ENCODE measurements at places on chromosomes 12 and 14.

DNA sequence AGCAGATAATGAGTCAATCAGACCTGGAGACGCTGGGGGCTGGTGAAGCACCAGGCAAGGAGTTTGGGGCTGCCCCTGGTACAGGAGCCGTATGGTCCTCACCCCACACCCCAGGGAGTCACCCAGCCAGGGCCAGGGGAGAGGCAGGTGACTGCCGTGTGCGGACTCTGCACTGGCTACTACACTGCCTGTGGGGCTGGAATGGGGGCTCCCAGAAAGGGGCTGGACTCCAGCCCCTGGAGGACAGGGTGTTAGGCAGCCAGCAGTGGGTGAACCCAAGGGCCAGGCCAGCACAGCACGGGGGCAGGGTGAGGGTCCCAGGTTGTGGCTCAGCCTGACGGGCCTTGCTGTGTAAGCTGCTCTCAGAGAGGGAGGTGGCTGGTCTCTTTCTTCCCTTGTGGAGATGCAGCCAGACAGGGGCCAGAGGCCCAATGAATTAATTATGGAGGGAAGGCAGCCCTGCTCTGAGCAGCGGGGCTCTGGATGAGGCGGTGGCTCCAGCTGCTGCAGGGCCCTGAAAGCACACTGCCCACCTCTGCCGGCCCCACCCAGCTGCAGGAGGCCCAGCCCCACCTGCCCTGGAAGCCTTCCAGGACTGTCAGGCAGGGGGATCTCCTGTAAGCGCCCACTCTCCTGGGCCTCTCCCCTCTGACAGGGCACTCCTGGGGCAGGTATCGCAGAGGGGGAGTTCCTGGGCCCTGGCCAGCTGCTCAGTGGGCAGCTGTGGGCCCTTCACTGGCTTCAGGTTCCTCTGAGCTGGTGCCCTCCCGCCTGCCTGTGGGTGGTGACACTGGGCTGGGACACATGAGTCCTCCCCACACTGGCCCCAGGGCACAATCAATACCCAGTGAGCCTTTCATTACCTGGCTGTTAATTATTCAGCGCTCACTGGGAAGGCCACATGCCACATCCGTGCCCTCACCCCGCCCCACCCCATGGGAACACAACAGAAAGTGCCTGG is 142.5 kb upstream of the C14orf180 start:
- DNase-seq, result no peak

DNA sequence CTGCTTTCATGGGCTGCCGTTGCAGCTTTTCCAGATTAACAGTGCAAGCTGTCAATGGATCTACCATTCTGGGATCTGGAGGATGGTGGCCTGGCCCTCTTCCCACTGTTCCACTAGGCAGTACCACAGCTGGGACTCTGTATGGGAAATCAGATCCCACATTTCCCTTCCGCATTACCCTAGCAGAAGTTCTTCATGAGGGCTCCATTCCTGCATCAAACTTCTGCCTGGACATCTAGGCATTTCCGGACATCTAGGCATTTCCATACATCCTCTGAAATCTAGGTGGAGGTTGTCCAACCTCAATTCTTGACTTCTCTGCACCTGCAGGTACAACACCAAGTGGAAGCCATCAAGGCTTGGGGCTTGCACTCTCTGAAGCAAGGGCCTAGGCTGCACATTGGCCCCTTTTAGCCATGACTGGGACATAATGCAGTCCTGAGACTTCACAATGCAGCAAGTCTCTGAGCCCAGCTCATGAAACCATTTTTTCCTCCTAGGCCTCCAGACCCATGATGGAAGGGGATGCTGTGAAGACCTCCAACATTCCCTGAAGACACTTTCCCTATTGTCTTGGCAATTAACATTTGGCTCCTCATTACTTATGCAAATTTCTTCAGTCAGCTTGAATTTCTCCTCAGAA is 863.3 kb downstream of the C12orf50 start:
- DNase-seq, result no peak

- no peak for DNase-seq
These were observed 119.2 kb downstream of the SLC2A13 start for GRCh38 chr12:39986674-39987073.

- DNase-seq, result peak; percentile 7
These were observed 53.8 kb upstream of the CCDC175 start for GRCh38 chr14:59630288-59630963.

- DNase-seq, result no peak
These were observed 54.2 kb downstream of the TGFB3 start for GRCh38 chr14:75927564-75928087.

GRCh38 chr12:132658149-132658894 is 28.8 kb downstream of the POLE start:
- DNase-seq, result no peak

DNA sequence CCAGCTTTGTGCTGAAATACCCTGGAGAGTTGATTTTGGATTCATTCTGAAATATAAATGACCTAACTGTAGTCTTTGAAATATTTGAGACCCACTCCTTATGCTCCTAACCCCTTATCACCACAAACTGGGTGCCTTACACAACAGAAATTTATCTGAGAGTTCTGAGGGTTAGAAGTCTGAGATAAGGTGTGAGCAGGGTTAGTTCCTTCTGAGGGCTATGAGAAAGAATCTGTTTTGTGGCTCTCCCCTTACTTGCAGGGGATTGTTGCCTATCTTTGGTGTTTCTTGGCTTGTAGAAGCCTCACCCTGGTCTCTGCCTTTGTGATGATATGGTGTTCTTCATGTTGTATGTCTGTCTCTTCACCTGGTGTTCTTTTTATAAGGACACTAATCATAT is 91.7 kb downstream of the DERA start:
- no peak for DNase-seq

DNA sequence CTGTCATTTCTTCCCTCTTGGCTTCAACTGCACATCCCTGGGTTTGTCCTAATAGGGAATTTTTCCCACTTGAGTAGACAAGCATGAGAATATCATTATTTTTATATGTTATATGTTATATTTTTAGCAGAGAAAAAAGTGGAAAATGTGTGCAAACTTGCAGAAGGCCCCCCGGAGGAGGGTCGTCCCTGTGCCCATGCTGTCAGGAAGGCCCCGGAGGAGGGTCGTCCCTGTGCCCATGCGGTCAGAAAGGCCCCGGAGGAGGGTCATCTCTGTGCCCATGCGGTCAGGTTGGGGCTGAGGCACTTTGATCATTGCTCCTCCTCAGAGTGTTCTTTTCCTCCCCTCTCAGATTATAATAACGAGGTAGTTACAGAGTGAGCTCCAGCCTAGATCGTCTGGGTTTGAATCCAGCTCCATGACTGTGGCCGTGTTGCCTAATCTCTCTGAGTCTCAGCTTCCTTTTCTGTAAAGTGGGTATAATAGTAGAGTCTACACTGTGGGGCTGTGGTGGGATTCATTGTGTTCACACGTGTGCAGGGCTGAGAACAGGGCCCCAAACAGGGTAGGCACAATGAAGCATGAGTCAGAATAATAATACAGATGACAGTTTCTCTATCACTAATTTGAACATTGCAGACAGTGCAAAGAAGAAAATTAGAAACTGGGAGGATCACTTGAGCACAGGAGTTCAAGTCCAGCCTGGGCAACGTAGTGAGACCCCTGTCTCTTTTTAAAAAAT is 33.4 kb downstream of the ELK3 start:
- DNase-seq, result no peak

DNA sequence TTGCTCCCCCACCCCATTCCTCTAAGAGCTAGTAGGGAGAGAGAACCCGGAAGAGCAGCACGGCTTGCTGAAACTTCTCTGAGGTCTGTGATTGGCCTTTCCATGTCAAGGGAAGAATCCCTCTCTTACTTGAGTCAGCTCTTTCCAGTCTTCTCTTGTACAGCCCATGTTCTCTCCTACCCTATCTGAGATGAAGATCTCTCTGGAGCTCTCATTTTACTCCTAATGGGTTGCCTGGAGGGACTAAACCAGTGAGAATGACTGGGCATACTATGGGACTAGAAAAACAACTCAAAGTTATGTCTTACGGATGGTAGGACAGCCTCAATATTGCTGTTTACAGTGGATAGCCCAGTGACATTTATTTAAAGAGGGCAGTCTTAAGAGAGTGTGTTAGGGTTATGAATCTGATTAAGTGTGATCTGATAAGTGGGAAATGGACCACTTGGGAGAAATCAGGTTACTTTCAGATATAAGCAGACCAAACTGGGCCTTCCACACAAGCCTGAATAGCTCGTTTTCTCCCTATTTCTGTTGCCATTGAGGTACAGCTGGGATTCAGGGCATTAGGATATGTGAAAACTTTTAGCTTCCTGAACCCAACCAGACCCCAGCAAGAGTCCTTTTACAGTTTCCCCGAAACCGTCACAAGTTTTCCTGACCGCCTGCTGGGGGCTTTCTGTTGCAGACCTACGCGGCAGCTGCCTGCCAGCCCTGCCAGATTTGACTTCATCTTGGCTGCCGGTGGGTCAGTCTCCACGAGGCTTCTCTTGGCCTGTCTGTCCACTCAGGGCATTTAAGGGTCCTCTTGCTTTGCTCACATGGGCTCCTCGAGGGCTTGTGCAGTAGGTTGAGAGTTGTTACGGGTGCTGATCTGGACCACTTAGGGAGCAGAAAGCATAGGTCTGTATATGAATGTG is 16.9 kb downstream of the ETV6 start:
- DNase-seq, result no peak

DNA sequence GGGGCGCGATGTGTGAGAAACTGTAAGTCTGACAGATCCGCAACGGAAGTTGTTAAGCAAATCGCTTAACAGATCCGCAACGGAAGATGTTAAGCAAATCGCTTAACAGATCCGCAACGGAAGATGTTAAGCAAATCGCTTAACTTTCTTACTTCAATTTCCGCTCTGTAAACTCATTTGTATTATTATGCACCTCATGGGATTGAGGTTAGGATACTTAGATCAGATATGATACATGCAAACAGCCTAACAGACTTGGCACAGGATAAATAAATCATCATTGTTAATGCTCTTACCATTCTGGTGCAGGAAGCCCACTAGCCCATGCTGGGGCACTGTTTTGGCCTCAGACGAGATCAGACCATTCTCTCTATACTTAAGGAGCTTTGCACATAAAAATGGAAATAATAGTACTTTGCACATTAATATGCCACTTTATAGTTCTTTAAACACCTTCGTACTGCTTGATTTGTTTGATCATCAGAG is 399 bp downstream of the NCAPD2 start:
- DNase-seq, result peak; percentile 17

DNA sequence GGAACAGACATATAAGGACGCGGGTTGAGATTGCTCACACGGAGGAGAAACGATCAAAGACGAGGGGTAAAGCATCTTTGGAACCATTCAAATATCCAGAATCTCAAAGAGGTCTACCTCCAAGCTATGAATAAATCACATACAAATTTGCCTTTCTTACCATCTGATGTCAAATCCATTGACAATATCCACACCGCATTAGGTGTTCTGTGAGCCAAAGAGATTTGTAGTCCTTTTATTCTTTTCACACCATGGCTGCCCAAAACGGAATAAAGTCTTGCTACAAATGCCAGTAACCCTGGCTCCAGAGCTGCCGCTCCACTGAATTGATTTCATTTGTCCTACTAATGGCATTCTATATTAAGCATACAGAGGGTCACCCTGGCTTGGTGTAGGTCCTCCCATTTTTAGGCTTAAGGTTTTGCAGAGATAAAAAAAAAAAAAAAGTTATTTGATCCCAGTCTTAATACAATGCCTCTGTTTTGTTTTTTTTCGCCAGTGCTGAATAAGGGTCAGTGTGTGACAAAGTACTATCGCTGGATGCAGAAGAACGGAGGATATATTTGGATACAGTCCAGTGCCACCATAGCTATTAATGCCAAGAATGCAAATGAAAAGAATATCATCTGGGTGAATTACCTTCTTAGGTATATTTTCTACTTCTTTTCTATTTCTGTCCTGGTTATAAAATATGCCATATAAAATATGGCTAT is 157.3 kb downstream of the EGLN3 start:
- DNase-seq, result no peak

DNA sequence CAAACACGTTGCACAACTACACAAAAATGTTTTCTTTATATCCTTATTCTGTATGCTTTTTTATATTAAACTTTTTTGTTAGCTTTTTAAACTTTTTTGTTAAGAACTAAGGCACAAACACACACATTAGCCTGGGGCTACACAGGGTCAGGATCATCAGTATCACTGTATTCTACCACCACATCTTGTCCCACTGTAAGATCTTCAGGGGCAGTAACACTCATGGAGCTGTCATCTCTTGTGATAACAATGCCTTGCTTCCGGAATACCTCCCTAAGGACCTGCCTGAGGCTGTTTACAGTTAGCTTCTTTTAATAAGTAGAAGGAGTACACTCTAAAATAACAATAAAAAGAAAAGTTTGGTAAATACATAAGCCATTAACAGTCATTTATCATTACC is 42.2 kb downstream of the PLEKHA5 start:
- no peak for DNase-seq

DNA sequence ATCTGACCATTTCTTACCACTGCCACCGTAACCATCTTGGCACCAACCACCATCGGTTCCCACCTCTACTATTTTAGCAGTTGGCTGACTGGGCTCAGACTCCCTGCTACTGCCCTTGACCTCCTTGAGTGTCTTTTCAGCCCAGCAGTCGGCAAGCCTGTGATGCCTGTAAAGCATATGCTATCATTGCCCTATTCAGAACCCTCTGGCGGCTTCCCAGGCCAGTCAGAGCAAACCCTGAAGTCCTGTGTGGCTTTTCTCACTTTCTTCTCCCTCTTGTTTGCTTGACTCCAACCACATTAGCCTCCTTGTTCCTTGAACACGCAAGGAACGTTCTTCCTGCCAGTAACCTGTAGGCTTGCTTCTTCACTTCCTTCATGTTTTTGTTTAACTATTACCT is 6.2 kb downstream of the IRAK3 start:
- no peak for DNase-seq

GRCh38 chr12:22043943-22044342 is 2.1 kb upstream of the CMAS start:
- DNase-seq, result no peak

DNA sequence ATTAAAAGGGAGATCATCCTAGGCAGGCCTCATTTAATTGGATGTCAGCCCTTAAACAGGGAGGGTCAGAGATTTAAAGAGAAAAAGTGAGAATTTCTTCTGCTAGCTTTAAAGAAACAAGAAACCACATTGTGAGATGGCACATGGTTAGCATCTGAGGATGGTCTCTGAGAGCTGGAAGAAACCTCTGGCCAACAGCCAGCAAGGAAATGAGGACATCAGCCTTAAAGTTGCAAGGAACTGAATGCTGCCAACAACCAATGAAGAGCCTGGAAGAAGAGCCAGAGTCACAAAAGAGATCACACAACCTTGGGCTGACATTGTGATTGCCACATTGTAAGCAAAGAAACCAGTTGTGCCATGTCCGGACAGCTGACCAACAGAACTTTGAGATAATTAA is 17.5 kb upstream of the FAR2 start:
- no peak for DNase-seq

- no peak for DNase-seq
These were observed 6.6 kb downstream of the PDE6H start for GRCh38 chr12:14979468-14979867.

GRCh38 chr14:99937475-99938244 is 127.6 kb upstream of the EVL start:
- DNase-seq, result no peak

DNA sequence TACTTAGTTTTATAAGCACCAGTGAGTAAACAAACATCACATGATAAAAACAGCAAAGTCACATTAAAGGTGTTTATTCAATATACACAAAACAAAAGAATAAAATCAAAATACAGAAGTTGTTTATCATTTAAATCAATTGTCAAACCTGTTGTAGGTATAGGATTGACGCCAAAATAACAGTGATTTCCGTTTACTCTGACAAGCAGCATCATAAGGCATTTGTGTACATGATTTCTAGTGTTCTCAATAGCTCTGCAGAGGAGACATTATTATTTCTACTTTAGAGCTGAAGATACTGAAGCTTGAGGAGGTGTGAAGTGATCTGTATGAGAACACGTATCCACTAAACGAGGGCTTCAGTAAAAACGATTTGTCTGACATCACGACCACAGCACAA is 171.9 kb downstream of the CCDC59 start:
- DNase-seq, result no peak

- DNase-seq, result no peak
These were observed 24.9 kb downstream of the RIN3 start for GRCh38 chr14:92538412-92538985.
